ENCODE measurements at places on chromosomes 4 and X. TPM values are rescaled to one million over a fixed set of nuclear protein-coding genes. Genes with fewer than 3 reads are reported as not detected.

Gene HEPH
- polyA plus RNA-seq = 109 TPM

Gene GAGE12F
- not detected for polyA plus RNA-seq

DNA sequence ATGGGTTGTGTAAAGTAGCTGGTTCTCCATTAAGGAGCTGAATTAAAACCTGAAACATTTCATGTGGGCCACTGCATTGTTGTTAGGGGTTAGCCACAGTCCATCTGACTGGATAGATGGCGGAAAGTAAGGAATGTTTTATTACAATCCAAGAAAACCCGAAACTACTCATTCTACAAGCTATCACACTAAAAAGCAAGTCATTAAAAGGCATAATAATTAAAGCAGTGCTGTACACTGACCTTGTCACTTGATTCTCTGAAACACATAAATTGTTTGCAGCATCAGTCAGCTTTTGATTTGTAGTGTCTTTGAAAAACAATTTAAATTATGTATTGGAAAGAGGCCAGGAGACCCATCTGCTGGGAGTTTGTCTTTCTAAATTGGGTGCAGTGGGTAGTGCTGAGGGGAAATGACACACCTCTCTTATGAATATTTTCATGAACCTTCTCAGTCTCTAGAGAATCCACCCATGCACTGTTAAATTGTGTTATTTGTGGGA is 75.7 kb upstream of the ANK2 start:
- no peak for DNase-seq

GRCh38 chrX:74510401-74510800 is 89.1 kb downstream of the SLC16A2 start:
- no peak for DNase-seq
